Stimulated activated CD8-positive, alpha-beta memory T cell treated with anti-CD3 and anti-CD28 coated beads, Interleukin-7, amount 100 ng/mL, for 48 hours (primary cell): ENCODE measurements at places on chromosomes 13 and 19.

- DNase-seq, result peak; percentile 33
Measured at GRCh38 chr13:32587011-32587810, 959 bp downstream of the PDS5B start.

DNA sequence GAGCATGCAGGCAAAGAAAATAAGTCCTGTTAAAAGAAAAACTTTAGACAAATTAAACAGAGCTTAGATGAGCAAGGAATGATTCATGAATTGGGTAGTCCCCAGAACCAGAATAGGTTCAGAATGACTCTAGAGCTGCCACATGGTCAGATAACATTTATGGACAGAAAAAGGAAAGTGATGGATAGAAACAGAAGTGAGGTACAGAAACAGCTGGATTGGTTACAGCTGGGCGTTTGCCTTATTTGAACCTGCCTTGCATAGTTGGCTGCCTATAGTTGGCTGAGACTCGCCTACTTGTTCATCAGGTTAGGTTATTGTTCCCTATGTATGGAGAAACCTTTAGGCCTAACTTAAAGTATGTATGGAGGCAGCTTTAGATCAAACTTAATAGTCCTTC lies 35.4 kb downstream of the WDFY2 start:
- DNase-seq, result no peak

DNA sequence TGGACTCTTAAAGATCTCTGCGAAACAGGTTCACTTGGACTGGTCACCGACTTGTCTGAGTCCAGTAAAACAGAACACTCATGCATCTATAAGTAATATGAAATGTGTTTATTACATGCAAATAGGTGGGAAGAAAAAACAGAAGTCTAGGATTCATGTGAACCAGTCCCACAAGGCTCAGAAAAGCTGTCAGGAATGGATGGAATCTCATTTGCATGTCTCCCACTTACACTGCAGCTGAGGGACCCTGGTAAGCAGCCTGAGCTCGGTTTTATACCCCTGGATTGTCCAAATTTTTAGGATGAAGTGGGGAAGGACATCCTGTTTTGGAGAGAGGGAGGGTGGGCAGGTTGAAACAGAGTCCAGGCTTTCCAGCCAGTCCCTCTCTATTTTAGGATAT lies 1545.1 kb upstream of the PCDH20 start:
- no peak for DNase-seq

- no peak for DNase-seq
Measured at GRCh38 chr19:2584002-2584401, 108.1 kb downstream of the GADD45B start.

DNA sequence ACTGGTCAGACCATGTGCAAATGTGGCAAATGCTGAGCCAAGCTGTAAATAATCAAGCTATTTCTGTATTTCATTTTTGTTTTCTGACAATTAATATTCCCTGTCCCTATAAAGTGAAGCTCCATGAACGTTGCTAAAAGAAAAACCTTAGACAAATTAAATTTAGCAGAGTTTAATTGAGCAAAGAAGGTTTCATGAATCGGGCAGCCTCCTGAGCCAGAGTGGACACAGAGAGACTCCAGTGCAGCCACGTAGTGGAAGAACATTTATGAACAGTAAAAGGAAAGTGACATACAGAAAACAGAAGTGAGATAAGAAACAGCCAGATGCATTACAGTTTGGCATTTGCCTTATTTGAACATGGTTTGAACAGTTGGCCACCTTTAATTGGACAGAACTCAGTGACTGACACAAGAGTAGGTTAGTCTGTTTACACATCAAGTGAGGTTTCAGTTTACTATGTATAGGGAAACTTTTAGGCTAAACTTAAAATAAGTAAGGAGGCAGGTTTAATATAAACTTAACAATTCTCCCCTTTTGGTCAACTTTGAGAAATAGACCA lies 69.7 kb downstream of the UFM1 start:
- DNase-seq, result no peak

- no peak for DNase-seq
Measured at GRCh38 chr13:95607366-95607765, 37.1 kb downstream of the DZIP1 start.

GRCh38 chr13:36979361-36980050 lies 19.6 kb downstream of the ALG5 start:
- DNase-seq, result no peak

DNA sequence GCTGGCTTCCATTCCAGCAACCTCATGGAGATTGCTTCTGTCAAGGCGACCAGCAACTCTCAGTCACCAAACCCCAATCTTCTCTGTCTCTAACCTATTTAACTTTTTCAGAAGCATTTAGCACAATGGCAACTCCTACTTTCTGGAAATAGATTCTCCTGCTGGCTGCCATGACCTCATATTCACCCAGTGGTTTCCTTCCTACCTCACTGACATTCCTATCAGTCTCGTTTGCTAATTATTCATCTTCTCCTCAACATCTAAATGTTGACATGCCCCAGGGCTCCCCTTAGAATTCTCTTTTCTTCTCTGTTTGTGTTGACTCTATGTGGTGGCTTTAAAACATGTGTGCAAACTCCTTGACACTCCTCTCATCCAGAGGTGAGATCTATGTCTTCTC lies 106.7 kb downstream of the OLFM4 start:
- DNase-seq, result no peak

GRCh38 chr19:38571682-38572081 lies 46.1 kb downstream of the MAP4K1 start:
- DNase-seq, result no peak

DNA sequence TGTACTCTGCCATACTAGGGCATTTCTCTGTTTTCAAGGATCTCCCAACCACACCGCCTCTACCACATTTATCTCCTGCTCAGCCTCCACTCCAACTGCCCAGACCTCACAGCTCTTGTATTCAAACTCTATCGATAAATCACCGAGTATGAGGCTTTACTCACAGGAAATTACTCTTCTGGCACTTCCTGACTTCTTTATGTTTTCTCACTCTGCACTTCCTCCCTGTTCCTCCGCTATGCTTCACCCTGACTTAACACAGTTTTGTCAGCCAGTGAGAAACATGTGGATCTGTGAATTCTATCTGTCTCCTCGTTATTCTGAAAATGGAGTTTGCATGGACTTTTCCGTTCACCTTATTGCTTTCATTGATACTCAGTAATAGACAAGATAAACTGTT lies 2.6 kb upstream of the CARD8 start:
- DNase-seq, result no peak

DNA sequence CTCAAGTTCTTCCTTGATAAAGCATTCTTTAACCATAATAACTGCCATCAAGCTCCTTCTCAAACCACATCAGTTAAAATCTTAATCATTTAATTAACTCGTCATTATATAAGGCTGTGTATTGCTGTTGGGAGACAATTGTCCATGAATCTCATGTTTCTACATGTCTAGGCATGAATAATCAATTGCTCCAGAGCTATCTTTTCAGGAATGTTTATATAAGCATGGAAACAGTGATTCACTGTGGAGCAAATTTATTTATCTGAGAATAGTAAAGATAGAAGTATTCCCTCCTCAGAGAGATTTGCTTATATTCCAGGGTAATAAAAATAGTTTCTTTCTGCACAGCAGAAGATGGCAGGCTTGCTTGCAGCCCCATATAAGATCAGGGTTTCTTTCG lies 71.1 kb downstream of the CBY2 start:
- DNase-seq, result no peak

DNA sequence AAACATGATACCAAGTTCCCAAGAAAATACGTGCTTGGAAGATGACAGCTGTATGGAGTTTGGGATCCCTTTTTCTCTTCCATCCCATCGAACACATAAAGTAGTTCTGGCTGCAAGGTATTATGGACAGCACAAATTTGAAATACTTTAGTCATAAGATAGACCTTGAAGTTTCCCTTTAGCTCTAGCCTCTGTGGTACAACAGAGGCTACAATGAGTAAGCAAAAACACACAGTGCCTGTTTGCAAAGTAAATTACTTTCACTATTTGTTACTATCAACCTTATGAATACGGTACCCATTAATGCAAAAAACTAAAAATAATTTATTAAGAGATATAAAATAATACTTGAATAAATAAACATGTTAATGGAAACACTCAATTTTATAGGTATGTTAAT lies 21.0 kb upstream of the LRCH1 start:
- DNase-seq, result no peak

DNA sequence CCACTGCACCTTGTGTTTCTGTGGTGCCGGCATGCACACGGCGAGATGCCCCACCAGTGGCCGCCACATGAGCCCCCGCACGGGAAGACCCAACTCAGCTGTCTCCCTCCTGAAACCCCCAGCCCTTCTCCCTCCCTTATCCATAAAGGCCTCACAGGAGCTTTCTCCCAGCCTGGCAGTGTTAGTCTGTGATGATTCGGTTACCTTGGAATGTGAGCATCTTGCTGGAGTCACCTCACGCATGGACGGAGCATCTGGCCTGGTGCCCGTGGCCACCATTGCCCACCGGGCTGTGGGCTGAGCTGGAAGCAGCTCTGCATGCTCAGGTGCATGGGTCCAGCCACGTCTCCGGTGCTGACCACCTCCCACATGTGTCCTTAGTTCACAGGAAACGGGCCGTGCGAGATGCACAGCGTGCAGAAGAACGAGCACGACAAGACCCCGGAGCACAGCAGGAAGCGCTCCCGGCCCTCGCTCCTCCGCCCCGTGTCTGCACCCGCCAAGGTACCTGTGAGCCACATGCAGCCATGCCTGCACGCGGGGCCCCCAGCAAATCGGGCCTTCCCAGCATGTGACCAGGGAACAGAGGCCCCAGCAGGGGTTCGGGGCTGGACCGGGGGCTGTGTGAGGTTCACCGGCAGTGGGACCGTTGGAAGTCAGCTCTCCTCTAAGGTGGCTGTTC lies 22.0 kb downstream of the SIN3B start:
- no peak for DNase-seq

DNA sequence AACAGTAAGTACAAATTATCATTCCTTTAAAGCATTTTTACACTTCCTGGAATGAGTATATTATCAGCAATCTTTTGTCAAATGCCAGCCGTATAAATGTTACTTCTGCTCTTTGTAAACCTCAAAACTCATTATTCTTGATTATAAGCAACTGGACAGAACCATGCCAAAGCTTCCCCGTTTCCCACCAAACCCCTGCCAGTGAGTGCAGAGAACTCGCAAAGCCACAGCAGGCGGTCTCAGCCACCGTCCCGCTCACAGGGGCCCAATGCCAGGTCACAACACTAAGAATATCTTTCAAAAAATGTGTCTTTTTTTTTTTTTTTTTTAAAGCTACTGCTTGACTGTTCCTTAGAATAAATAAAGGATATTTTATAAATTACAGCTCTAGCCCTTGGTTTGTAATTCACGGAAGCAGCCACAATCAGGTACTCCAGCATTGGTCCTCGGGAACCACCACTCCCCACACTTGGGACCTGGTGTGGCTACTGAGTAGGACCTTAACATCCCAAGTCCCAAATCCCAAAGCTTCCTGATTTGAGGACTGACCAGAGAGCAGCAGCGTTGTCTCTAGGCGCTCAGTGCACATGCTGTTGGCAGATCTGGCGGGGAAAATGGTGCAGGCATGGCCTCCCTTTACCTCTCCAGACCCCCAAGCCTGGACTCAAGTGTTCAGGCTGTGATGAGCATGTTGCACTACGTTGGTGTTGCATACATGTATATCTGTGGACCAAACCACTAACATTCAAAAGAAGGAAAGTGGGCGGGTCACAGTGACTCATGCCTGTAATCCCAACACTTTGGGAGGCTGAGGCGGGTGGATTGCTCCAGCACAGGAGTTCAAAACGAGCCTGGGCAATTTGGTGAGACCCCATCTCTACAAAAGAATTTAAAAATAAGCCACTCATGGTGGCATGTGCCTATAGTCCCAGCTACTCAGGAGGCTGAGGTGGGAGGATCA lies 19.0 kb downstream of the KCTD15 start:
- no peak for DNase-seq
